B cell (primary cell): ENCODE measurements at places on chromosomes 2 and 18. TPM values are rescaled to one million over a fixed set of nuclear protein-coding genes. Genes with fewer than 3 reads are reported as not detected.

Gene CD28
- total RNA-seq = 0.10 and 0.37 TPM in 2 replicates

Gene LIMS4
- total RNA-seq = 0.47 and 0.49 TPM in 2 replicates

DNA sequence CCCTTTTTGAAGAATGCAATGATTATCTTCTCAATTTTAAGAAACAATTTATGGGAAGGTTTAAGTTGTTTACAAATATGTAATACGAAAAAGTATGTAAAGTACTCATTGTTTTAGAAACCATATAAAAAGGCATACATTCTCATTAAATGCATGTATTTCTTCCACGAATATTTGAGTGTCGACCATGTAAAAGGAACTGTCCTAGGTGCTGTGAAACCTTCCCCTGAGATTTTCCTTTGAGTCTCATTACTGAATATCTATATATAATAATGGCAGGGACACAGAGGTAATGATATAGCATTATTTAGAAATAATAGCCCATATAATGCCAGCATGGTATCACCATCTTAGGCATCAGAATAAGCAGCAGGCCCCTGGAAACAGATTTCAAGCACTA lies 239.3 kb downstream of the ERBB4 start:
- DNase-seq = no peak

GRCh38 chr2:24228470-24228869 lies 53.6 kb downstream of the FAM228A start:
- no peak for DNase-seq

DNA sequence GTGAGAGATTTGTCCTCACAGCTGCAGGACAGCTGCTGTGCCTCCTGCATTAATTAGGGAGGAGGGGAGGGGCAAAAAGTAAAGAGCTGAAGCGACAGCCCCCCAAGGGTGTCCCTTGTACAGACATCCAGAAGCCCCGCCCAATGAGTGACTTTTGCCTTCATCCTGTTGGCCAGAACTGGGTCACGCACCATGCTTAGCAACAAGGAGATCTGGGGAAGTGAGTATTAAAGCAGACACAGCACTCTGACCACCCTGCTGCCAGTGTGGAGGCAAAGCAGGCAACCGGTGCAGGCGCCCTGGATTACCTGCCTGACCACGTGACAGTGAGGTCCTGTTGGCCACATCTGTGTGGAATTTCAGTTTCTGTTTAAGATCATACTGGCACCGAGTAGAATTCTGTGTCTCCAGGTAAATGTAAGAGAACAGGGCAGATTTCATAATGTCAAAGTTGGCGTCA lies 21.5 kb upstream of the BIN1 start:
- DNase-seq = peak; percentile 58

GRCh38 chr2:185384822-185385560 lies 353.6 kb upstream of the FSIP2 start:
- DNase-seq = no peak

DNA sequence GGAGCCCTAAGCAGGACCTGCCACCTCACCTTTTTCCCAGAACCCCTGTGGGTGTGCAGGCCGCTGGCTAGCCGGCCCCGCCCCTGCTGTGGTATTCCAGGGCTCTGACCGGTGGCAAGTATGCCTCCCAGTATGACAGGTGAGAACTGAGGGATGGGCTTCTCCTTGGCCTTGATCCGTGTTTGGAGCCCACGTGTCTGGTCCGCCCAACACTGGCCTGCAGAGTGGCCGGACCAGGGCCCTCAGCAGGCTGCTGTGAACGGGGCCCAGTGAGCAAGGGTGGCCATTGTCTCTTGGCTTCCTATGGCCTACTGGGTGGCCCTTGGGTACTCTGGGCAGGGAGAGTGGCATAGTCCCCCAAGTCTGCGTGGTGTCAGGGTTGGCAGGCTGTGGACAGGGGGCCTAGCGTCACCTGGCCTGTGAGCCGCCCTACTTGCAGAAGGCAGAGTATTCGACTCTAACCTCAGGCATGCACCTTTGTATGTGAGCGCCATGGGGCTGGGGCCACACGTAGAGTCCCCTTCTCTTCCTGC lies 1.8 kb downstream of the RNPEPL1 start:
- DNase-seq = no peak
